ENCODE measurements at places on chromosomes 12 and 14.

- no peak for DNase-seq
These were observed 445.5 kb downstream of the TMEM121 start for GRCh38 chr14:105971593-105972500.

- no peak for DNase-seq
These were observed 26.2 kb downstream of the NID2 start for GRCh38 chr14:52042371-52043289.

- no peak for DNase-seq
These were observed 76.8 kb downstream of the DAD1 start for GRCh38 chr14:22512106-22512814.

DNA sequence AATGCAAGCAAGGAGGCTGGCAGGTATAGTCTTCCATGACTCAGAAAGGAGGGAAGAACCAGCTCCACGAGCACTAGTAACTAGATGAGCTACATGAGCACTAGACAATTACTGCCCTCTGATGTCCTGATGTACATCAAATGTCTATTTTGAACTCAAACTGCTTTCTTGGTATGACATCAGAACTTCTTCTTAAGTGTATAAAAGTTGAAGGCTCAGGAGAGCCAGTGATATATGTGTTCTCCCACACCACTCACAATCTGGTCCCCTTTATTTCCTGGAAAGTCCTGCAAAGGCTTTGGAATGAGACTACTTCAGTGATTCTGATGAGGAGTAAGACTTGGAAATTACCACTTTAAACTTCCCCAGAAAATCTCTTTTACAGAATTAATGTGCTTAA, 18.5 kb upstream of the DHRS7 start:
- DNase-seq, result no peak

GRCh38 chr14:70073924-70074566, 114.7 kb downstream of the SLC8A3 start:
- peak; percentile 36 for DNase-seq

GRCh38 chr14:85332401-85332800, 197.5 kb upstream of the FLRT2 start:
- no peak for DNase-seq

DNA sequence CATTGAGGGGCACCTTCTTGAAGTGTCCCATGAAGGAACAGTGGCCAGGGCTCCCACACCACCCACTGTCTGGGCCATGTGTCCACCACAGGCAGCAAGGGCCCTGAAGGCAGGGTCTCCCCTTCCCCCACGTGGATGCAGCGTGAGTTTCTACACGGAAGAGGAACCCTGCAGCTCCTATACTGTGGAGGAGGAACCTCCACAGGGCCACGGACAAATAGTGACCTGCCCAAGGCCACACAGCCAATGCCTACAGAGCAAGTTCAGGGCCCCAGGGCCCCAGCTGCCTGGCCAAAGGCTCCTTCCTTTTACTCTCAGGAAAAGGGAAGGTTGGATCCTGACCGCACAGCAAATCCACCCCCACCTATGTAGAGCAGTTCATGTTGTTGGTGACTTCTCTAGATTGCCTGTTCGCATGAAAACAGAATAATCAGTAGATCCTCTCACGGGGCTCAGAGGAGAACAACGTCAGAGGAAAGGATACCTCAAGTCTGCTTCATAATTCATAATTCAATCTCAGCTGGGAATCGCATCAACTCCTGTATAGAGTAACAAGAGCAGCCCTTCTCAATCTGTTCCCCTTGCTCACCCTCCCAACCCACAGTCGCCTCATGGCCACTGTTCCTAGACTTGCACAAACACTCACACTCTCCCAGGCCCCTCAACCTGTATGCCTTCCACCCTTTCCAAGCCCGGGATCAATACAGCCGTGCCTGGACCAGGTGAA, 11.1 kb upstream of the KRT73 start:
- no peak for DNase-seq

GRCh38 chr14:98957211-98958047, 314.6 kb downstream of the BCL11B start:
- no peak for DNase-seq

DNA sequence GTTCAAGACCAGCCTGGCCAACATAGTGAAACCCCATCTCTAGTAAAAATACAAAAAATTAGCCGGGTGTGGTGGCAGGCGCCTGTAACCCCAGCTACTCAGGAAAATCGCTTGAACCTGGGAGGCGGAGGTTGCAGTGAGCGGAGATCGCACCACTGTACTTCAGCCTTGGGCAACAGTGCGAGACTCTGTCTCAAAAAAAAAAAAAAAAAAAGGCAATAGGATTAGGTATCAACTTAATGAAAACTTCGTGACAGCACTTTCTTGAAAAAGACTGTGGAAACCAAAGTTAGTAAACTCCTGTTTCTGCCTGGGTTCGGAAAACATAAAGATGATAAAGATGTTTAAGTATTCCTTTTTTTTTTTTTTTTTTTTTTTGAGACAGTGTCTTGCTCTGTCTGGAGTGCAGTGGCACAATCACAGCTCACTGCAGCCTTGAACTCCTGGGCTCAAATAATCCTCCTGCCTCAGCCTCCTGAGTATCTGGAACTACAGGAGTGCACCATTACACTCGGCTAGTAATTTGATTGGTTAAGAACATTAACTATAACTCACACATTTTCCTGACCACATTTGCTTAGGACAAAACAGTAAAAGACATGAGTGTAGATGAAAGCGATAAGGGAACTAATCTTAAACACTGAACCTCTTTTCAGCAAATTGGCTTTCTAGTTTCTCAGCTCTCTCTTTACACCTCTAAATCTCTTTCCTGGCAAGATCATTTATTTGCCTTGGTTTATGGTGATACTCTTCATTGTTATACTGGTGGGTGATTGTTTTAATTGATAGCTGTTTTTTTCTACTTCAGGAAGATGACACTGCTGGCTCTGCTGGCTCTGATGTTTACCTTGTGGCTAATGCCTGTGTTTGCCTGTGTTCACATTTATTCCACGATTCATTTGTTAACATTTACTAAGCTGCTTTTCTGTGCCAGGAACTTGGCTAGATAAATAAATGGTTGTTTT, 15.8 kb downstream of the HIF1A start:
- no peak for DNase-seq

- no peak for DNase-seq
These were observed 10.2 kb downstream of the TBX5 start for GRCh38 chr12:114395755-114396152.

- DNase-seq, result no peak
These were observed 166.8 kb upstream of the TBX3 start for GRCh38 chr12:114850661-114851275.

GRCh38 chr12:1863823-1864222, 43.5 kb downstream of the LRTM2 start:
- no peak for DNase-seq

DNA sequence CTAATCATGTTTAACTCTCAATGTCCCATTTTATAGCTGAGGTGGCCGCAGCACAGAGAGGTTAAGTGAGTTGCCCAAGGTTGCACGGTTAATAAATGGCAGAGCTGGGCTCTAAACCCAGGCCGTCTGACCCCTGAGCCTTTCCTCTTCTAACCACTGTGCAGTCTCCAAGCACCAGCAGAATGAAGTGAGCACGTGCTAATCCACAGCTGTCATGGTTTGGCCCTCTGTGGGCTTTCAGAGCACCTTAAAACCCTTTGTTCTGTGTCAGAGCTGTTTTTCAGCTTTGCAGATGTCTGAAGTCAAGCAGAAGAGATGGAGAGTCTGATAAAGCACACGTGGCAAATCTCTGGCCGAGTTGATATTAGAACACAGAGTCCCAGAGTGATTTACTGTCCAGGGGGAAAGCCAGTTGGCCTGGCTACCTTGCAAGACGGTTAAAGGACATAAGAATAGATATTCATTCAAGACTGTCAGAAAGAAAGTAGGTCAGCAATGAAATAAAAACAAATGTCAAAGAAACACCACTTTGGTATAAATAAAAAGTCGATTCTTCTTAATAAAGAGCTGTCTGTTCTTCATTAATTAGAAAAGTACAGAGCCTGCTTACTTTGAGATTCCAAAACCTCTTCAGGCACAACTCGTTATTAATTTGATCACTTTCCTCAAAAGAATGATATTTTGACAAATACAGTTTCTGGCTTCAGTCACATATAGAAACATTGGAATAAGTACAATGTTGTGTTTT, 107.3 kb downstream of the CRADD start:
- DNase-seq, result peak; percentile 71

GRCh38 chr12:12032260-12032791, 38.4 kb upstream of the BCL2L14 start:
- no peak for DNase-seq

GRCh38 chr12:100867639-100868393, 73.2 kb downstream of the ANO4 start:
- no peak for DNase-seq

- DNase-seq, result no peak
These were observed 49.2 kb downstream of the TSHR start for GRCh38 chr14:81004575-81004974.

DNA sequence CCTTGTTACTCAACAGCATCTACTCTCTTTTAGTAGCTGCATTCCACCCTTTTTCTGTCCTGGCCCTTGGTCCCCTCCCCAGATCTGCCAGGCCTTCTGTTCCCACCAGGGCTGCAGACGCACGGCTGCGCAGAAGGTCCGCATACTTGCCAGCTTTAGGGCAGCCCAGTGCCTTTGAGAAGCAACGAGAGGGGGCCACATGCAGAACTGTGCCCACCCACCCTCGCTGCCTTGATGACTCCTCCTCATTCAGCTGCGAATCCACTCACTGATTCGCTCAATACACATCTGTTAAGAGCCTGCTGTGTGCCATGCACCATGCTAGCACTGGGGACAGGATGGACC, 39.2 kb downstream of the PRIMA1 start:
- DNase-seq, result no peak

- DNase-seq, result no peak
These were observed 729 bp upstream of the M6PR start for GRCh38 chr12:8950221-8950527.

DNA sequence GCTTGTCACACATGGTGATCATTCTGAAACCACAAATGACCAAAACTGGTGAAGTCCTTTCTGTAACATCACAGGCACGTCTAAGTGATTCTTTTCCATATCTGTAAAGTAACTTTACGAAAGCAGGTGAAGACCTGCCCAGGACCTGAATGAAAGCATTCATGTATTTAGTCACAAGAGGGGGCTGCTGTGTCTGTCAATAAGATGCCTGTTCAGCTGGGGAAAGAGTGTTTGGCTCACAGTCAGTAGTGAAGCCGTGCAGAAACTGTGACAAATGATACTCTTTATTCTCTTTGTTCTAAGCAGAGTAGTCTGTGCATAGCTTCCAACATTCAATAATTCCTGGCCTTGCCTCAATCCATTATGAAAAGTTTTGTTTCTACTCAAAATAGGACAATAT, 373.5 kb upstream of the OR4E1 start:
- DNase-seq, result peak; percentile 33

DNA sequence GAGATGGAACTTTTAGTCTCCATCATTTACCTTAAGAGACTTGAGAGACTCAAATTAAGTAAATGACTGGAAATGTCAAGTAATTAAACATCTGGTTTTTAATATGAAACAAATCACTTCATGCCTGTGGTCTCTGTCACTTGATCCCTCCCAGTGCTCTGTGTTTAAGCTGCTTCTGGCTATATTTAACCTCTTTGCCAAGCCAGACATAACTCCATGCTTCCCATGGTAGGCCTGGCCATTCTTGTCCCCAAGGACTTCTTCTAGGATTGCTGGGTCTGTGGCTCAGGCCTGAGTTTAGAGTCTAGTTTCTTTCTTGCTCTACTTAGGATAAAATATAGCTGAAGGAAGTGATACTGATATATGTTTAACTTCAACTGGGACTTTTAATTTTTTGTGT, 1013.6 kb downstream of the FLRT2 start:
- peak; percentile 10 for DNase-seq

GRCh38 chr12:65411171-65411570, 132.7 kb downstream of the MSRB3 start:
- no peak for DNase-seq

- DNase-seq, result peak; percentile 34
These were observed 58.7 kb downstream of the LRCOL1 start for GRCh38 chr12:132551641-132552031.

- peak; percentile 7 for DNase-seq
These were observed 410.0 kb downstream of the SYT1 start for GRCh38 chr12:79274501-79275064.

GRCh38 chr12:119808441-119808840, 68.7 kb downstream of the CIT start:
- DNase-seq, result no peak

DNA sequence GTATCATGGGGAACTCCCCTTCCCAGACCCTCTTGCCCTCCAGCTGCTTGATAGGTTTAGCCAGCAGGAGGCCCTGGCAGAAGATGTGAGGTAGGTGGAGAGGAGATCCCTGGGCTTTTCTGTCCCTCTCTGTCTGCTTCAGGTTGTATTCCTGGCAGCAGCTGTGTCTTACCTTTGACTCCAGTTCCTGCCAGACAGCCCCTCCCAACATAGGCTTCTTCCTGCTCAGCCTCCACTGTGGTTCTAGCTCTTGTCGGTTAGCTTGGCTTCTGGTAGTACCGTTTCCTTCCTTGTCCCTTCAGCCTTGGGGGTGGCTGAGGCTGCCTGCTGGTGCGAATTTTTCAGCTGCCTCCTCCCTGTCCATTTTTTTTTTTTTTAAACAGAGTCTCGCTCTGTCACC, 215.7 kb upstream of the CRY1 start:
- DNase-seq, result no peak

DNA sequence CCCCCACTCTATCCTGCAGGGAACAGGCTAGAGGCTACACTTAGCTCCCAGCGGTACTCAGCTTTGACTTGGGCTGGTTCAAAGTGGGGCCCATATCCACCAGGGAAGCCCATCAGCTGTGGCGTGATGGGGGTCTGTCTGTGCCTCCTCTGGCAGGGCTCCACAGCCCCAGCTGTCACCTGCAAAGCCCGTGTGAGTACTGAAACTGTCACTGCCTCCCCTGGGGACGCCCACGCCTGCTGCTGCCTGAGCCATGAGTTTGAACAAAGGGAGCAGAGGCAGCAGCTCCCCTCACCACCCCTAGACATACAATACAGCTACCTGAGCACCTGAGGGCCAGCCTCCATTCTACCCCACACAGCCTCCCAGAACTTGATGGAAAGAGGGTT, 5.0 kb downstream of the REM2 start:
- peak; percentile 99 for DNase-seq

- DNase-seq, result peak; percentile 45
These were observed 13.9 kb downstream of the RTL1 start for GRCh38 chr14:100889641-100890040.

GRCh38 chr14:22552001-22552826, 36.8 kb downstream of the DAD1 start:
- no peak for DNase-seq

DNA sequence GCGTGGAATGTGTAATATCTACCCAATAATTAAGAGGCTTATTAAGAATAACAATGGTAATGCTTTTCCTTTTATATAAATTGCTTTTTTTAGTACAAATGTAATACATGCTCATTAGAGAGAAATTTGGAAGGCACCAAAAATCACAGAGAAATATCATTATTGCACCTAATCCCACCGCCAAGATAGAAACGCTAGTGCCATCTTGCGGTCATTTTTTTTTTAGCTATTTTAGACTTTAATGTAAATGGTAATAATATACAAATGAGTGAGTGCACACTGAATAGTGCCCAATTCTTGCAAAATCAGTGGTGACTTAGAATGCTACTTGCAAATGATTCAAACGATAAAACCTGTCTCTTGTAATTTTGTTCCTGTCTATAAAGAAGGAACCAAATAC, 576.8 kb upstream of the TMEM132C start:
- no peak for DNase-seq

GRCh38 chr14:92540472-92541048, 27.0 kb downstream of the RIN3 start:
- no peak for DNase-seq
